ENCODE measurements at places on chromosomes 16 and 17.
A peak's percentile ranks its signal among the peaks of the same experiment; 100 is the strongest.

DNA sequence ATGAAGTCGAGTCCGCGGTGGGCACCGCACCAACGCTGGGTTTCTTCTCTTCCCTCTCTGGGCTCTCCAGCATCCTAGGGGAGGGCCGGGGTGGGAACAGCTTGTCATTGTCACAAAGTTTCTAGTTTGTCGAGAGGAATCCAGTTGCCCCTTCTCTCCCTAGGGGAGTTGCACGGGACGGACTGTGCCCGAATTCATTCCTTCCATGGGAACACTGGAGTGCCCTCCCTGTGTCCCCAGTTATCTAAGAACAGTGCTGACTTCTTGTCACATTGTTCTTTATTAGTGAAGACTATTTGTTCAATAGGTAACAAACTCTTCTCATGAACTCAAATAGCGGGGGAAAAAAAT is 1.2 kb downstream of the KLHL36 start:
- DNase-seq, result no peak

DNA sequence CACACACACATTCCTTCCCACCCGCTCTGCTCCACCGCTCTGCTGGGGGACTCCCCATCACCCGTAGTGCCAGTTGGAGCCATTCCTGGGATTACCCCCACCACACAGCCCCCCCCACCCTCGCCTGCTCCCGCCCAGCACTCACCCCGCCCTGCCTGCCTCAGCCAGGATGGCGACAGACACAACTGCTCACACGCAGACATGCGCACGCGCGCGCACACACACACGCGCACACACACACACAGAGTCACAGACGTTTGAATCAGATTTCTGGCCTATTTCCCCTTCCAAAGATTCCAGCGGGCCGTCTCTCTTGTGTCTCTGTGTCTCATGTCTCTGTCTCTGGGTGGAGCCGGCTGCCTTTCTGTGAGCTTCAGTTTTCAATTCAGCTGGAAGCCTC is 4.4 kb downstream of the CACNA1G start:
- DNase-seq, result peak; percentile 88

GRCh38 chr17:10652984-10653659 is 4.0 kb downstream of the MYH3 start:
- no peak for DNase-seq

- DNase-seq, result no peak
These were observed 888 bp downstream of the PIGW start for GRCh38 chr17:36535669-36536081.

DNA sequence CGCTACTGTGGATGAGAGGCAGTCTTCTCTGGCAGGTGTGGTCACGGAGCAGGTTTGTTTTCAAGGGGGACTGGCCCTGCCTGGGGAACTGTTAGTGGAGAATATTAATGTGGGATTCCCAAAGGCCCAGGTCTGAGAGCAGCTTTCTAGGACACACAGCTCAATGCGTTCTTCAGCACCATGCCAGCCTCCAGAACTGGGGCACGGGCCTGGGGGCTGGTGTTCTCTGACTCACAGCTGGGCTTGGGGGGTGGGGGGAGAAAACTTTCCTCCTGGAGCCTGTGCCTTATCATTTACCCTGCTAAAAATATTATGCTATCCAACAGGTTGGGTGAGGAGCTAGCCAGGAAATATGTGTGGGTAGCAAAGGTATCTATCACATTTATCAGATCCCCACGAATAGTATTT is 13.5 kb upstream of the LHX1 start:
- no peak for DNase-seq

DNA sequence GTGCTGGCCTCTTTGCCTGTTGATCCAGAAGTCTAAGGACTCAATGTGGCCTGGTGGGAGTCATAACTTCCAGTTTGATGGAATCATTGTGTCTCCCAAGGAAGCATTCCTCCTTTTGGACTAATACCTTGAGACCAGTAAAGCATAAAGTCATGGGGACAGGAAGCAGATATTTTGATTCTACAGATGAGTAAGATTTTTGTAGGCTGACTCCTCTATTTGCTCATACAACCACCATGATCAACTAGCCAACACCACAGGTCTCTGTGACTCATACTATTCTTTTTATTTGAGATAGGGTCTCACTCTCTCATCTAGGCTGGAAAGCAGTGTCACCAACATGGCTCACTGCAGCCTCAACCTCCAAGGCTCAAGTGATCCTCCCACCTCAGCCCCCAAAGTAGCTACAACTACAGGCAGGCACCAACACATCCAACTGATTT is 6.2 kb downstream of the MT2A start:
- DNase-seq, result no peak

All from right atrium auricular region (tissue), 2 donors.